ENCODE measurements at places on chromosomes 1 and 21.

GRCh38 chr1:113686891-113687618 lies 72.2 kb downstream of the PHTF1 start:
- DNase-seq, result no peak

GRCh38 chr1:2252423-2252822 lies 24.3 kb downstream of the SKI start:
- DNase-seq, result no peak

- DNase-seq, result no peak
Observed at GRCh38 chr1:172278478-172278877, 142.0 kb upstream of the C1orf105 start.

DNA sequence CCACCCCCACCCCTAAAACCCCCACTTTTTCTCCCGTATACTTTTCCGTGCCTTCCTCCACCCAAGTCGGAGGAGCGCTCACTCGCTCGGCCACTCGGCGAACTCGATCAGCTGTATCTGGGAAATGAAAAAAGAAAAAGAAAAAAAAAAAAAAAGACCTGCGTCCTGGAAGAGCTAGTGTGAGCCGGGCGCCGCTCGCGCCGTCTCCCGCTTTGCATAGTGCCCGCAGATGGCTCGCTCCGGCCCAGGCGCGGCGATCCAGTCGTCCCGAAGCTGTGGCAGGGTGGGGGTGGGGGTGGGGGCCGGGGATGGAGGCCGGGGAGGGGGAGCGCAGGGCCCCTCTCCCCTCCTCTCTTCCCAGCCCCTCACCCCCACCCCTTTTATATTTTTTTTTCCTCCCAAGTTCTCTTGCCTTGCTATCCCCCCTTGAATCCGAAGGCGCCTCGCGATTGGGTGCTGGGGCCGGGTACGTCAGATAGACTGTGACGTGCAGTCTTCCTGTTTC lies 299 bp upstream of the PROX1 start:
- DNase-seq, result no peak

All from T-cell (primary cell).